ENCODE measurements at places on chromosomes 16 and 17.

GRCh38 chr17:82230609-82231311, 1.9 kb downstream of the SLC16A3 start:
- peak; percentile 85 for DNase-seq

- no peak for DNase-seq
Measured at GRCh38 chr16:85304337-85304736, 192.1 kb upstream of the CIBAR2 start.

GRCh38 chr16:19520861-19521331, 1.0 kb downstream of the GDE1 start:
- no peak for DNase-seq

DNA sequence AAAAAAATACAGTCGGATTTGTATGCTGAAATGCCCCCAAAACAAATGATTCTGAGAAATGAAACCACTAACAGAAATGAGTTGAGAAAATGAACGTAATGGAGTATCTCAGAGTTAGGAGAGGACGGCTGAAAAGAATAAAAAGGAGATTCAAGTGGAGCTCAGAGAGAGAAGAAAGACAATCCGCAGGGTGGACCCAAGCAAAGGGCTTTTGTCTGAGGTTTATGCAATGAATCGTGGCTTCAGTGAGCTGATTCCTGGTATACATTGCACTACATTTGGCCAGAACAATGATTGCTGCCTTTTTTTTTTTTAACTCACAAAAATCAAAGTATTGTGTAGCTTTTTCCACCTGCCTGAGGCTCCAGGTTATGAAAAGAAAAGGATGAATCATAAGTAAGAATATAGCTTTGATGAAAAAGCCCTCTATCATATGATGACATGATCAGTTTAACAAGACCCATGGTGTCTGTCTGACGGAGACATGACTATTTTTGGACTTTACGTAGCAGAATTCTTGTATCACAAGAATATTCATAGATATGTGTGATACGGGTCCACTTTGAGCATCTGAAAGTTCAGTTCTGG, 4.4 kb upstream of the MED9 start:
- no peak for DNase-seq

DNA sequence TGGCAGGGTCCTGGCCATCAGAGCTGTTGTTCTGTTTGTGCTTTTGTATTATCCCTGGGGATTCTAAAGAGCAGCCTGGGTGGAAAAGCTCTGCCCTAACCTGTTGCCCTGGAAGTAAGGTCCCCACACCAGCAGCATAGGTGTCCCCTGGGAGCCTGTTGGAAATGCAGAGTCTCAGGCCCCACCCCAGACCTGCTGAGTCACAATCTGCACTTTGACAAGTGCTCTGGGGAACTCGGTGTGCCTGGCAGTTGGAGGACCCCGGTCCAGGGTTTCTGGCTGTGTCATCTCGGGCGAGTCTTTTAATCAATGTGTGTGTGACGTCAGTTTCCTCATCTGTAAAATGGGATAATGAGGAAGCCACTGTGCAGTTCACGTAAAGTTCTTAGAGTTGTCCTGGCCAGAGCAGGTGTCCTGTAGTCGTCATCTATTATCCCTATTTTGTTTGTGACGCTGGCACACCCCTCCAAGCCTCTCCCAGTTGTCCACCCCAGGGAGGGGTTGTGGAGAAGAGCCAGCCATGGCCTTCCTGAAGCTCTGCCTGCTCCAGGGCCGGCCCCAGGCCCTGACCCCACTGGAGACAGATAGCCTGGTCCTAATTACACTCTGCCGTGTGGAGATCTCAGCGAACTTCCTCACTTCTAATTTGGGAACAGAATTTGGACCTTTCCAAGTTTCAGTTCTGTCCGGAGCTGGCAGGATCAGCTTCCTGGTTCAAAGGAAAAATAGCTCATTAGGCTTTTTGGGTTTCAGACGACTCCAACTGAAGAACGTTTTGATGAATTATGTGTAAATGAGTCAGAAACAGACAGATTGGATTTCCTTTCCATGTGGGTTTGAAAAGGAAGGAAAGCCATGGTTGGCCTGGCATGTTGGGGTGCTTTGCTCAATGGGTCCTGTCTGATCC, 295.7 kb upstream of the FOXF1 start:
- no peak for DNase-seq

Data from GM23338 (cell line).